Activated CD4-positive, alpha-beta T cell treated with anti-CD3 and anti-CD28 coated beads, Interleukin-2, amount 50 U/mL, for 48 hours (primary cell): ENCODE measurements at places on chromosomes 5 and 9.

DNA sequence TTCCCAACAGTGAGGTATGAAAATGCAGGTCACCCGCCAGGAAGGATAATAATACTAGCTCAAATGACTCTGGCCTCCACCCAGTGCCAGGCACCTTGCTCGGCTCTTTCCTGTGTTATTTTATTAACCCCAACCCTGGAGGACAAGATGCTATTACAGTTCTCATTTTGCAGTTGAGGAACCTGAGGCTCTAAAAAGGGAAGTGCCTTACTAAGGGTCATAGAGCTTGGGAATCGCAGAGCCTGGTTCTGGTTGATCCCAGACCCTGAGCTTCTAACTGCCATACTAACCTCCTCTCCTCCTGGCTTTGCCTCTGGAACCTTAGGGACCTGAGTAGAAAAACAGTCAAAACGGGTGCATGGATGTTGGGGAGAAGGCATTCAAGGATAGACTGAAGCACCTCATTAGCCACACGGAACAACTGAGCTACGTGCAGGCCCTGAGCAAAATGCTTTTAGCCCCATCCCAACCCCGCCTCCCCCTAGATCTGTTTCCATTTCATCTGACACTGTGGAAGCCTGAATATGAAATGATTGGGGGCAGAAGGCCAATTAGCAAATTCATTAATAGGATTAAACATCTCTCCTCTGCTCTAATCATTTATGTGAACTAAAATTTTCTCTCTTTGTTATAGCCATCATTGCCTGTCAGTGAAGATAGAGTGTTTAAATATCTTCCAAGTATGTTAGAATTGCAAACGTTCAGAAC is 7.9 kb downstream of the KCNIP1 start:
- no peak for DNase-seq

- no peak for DNase-seq
Measured at GRCh38 chr9:136147038-136147889, 28.6 kb upstream of the TMEM250 start.

DNA sequence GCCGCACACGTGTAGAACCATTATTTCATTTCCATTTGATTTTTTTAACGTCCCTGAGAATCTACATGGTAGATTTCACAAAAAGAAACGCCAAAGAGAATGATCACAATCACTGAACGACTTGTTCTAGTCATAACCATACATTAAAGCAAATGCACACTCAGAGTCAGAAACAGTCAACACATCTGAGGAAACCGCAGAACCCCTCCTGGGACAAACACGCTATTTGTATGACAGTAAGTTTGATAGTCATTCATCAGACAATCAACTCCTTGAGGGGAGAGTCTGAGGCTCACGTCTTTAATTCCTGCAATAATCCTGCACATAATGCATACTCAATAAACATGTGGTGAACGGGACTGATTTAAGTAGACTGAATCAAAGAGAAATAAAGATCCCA is 129.2 kb downstream of the MED27 start:
- no peak for DNase-seq

GRCh38 chr5:37786862-37787519 is 52.9 kb downstream of the GDNF start:
- DNase-seq, result no peak

DNA sequence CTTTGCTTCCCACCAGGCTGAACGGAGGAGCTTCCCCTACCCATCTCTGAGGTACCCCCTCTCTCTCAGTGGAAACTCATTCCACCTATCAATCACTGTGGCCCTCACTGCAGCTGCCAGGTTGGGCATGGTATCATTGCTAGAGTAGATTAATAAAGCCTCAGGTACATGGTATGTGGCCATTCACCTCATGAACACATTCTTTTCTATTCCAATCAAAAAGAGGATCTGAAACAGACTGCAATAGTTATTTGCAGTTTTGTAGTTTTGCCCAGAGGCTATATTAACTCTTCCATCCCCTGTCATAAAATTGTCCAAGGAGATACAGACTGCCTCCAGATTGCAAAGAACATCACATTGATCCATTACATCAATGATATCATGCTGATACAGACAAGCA is 85.8 kb upstream of the MVB12B start:
- DNase-seq, result no peak

DNA sequence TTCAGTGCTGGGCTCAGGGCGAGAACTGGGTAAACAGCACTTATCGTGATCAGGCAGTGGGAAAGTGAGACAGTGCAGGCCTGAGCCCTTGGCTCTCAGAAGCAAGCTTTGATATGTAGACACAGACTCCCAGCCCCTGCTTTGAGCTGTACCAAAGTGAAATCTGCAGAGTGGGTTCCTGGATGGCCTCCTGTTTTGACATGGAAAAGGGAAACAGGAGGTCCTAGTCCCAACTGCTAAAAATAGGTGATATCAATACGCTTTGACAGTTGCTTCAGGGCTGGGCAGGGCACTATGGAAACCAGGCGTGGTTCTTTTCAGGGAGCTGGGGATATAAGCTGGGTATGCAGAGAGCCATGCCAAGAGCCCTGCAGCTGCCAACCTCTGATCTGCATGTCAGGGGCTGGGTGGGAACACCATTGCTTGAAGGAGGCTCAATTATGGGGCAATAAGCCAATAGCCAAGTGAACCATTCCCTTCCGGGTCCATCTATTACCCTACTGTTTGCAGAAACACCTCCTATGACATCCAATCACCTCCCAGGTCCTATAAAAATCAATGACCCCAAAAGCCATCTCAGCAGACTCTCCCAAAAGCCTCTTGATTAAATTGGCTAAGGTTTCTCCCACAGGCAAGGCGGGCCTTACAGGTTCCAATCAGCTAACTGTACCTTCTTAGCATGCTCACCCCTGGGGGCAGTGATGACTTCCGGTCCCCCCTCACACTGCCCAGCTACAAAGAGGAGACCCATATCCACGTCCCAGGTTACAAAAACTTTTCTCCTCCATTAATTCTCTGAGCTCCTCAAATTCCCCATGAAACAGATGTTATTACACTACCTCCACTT is 45.8 kb downstream of the EPB41L4B start:
- no peak for DNase-seq

- no peak for DNase-seq
Measured at GRCh38 chr9:10438955-10439354, 173.8 kb downstream of the PTPRD start.

- no peak for DNase-seq
Measured at GRCh38 chr5:176737746-176738636, 72.4 kb upstream of the UNC5A start.

GRCh38 chr5:171431251-171431777 is 11.9 kb downstream of the FGF18 start:
- no peak for DNase-seq

GRCh38 chr5:75054134-75054930 is 2.0 kb upstream of the GCNT4 start:
- DNase-seq, result peak; percentile 36

DNA sequence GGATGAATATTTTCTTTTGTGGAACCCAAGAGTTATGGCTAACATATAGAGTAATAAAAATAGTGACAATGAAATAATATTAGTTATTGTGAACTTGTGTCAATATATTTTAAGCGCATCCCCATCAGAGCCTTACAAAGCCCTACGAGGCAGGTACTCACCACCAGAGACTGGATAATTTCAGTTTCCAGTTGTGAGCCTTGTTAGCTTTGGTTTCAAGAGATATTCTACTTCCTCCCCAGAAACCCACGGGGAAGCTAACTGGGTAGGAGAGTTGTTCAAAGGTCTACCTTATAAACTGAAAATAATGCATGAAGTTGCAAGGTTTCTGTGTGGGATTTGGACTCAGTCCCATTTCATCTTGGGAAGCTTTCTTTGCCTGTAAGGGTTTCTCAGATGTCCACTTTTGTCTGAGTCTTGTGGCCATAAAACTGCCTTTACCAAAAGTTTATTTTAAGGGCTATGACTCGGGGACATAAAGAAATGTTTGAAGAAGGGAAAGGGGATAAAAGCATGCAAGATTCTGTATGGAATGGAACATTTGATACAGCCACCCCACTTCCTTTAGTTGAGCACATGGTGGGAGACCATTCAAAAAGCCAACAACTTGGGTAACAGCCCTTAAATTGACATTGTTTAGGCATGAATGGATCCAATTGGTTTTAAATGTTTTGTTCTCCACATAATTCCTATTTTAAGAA is 57.4 kb upstream of the ANKRD55 start:
- no peak for DNase-seq

DNA sequence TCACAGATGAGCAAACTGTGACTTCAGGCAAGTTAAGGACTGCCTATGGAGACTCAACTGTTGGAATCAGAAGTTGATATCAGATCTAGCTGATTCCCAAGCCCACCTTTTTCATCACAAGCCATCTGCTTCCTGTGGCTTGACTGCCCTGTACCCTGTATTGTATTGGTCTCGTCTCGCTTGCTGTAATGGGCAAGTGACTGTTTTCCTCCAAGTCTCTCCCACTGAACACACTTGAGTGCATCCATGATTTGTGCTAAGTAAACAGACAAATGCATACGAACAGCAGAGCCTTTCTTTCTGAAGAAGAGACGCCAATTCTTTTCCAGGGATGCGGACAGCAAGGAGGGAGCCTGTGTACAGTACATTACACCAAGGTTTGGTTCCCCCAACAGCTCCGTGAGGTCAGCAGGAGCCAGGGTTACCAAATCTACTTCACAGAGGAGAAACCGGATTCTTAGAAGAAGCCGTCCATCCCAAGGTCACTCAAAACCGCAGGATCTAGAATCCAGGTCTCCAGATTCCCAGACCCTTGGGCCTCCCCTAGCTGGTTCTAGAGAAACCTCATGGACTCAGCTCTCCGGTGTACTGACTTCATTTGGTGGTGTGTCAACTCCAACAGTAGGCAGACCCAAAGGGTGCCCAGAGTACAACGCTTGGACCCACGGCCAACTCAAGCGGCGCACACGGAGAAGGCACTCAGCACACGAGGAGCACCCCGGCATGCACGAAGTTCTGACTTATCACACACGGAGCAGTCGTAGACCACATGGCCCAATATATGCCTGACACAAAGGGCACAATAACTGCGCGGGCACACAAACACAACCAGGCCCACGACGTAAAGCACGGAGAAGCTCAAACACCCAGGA is 1.1 kb downstream of the BAG1 start:
- DNase-seq, result peak; percentile 22

DNA sequence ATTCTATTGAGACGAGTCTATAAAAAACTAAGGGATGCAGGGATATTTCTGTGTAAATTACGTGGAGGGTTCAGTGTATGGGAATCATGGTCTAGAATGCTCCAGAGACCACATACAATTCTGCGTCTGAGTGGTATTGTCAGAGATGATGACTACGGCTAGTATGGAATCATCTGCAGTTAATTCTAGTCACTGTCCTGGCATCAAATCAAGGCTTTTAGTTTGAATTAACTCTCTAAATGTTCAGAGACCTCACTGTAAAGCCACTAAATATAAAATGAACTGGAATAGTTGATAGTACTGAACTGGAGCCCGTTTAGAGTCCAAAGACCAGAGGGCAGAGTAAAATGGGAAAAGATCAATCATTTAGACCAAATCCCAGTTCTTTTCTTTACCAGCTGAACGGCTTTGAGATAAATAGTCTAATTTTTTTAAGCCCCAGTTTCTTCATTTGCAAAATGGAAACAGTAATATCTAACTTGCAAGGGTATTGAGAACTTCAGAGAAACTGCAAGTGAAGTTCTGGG is 599.8 kb downstream of the EBF1 start:
- no peak for DNase-seq
